ENCODE measurements at places on chromosomes 11 and 22. TPM values are rescaled to one million over a fixed set of nuclear protein-coding genes. Genes with fewer than 3 reads are reported as not detected.

The CRYBB1 gene
- 0.86 TPM for total RNA-seq

The TSGA10IP gene
- total RNA-seq, result not detected

The SYCE3 gene
- not detected for total RNA-seq

The STK33 gene
- total RNA-seq, result 29.1 TPM

The FAM111B gene
- total RNA-seq, result not detected

The NXPE1 gene
- total RNA-seq, result not detected

DNA sequence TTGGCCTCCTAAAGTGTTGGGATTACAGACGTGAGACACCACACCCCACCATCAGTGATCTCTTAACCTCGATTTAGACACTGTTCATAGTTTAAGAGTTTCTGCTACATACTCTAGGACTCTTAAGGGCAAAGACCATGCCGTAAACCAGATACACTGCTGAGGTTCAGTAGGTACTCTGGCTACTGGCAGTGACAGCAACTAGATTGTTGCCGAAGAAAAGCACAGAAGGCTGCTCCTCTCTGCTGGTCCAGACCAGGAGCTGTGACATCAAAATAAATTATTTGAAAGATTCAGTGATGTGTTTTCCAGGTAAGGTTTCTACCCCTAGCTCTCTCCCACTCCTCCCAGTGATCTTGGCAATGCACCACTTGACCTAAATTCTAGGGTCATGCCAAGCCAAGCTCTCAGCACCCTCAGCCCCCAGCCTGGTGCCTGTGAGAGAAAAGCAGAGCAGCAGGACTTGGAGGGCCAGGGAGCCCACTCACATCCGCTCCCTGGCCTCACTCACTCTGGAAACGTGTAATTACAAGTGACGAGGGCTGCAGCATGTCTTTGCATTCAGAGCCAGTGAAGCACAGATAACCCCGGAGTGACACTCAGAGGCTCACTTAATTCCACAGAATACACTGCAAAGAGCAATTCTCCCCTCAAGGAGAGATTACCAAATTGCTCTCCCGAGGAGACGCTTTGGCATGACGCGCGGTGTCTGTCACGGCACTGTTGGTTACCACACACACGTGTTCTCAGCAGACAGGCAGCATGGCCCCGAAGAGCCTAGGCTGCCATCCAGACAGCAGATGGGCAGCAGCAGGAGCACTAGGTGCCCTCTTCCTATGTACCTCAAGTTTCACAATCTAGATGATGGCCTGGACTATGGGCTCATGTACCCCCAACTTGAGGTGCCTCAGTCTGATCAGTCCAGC lies 96.9 kb upstream of the PITPNB start:
- peaks cover 3% of the 10 kb centered on the region for H3K36me3 ChIP-seq
- no peak overlapping the region for H3K4me3 ChIP-seq
- no peak for DNase-seq
- peaks cover 13% of the 10 kb centered on the region for H3K4me1 ChIP-seq
- no peaks in the 10 kb centered on the region for H3K27me3 ChIP-seq

GRCh38 chr11:45333001-45333971 lies 47.1 kb upstream of the SYT13 start:
- H3K36me3 ChIP-seq, result no peaks in the 10 kb centered on the region
- H3K4me3 ChIP-seq, result peak overlapping the region; percentile 28
- peak; percentile 87 for DNase-seq

GRCh38 chr22:29375398-29376076 lies 12.8 kb downstream of the AP1B1 start:
- H3K4me3 ChIP-seq, result no peak overlapping the region
- no peaks in the 10 kb centered on the region for H3K27me3 ChIP-seq
- peaks cover 6% of the 10 kb centered on the region for H3K4me1 ChIP-seq
- no peak overlapping the region for H3K27ac ChIP-seq
- H3K36me3 ChIP-seq, result peaks cover 34% of the 10 kb centered on the region

- H3K27ac ChIP-seq, result no peak overlapping the region
- peaks cover 24% of the 10 kb centered on the region for H3K36me3 ChIP-seq
- no peaks in the 10 kb centered on the region for H3K27me3 ChIP-seq
- DNase-seq, result no peak
- H3K4me3 ChIP-seq, result no peak overlapping the region
These were observed 2.9 kb upstream of the APOA1 start for GRCh38 chr11:116840224-116840745.

DNA sequence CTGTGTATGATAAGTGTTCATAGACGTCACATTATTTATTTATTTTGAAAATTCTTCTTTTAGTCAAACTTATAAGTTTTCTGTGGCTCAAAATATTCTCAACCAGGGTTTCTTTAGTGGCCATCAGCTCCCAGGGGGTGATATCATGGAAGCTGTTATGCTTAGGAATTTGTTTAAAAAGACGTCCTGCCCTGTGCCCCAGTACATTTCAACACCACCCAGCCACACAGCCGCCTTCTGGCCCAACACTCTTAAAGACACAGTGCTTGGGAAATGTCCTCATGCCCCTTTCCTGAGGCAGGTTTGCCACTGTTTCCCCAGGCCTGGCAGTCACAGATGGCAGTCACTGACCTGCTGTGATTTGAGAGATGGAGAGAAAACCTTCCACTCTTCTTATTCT lies 19.9 kb downstream of the TSKU start:
- no peaks in the 10 kb centered on the region for H3K36me3 ChIP-seq
- H3K27me3 ChIP-seq, result no peaks in the 10 kb centered on the region
- peaks cover 27% of the 10 kb centered on the region for H3K4me1 ChIP-seq
- no peak overlapping the region for H3K4me3 ChIP-seq

- no peak overlapping the region for H3K27ac ChIP-seq
- peaks cover 6% of the 10 kb centered on the region for H3K27me3 ChIP-seq
- H3K4me3 ChIP-seq, result no peak overlapping the region
- peak; percentile 70 for DNase-seq
- H3K4me1 ChIP-seq, result no peaks in the 10 kb centered on the region
- no peaks in the 10 kb centered on the region for H3K36me3 ChIP-seq
These were observed 568.7 kb downstream of the ETS1 start for GRCh38 chr11:128018692-128019091.

DNA sequence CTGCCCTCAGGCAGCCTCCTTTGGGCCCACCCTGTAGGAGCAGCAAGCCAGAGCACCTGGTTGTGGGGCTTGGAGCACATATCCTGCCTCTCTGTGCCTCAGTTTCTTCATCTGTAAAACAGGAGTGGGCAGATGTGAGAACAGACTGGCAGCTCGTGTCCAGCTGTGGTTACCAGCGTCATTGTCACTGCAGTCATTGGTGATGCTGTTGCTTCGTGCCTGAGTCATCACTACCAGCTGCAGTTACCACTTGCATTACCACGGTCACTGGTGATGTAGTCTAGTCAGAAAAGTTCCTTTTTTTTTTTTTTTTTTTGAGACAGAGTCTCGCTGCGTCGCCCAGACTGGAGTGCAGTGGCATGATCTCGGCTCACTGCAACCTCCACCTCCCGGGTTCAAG lies 20.4 kb downstream of the RSPH14 start:
- no peak overlapping the region for H3K4me3 ChIP-seq
- H3K36me3 ChIP-seq, result peaks cover 14% of the 10 kb centered on the region
- DNase-seq, result no peak
